ENCODE measurements at places on chromosomes 1 and 21.

DNA sequence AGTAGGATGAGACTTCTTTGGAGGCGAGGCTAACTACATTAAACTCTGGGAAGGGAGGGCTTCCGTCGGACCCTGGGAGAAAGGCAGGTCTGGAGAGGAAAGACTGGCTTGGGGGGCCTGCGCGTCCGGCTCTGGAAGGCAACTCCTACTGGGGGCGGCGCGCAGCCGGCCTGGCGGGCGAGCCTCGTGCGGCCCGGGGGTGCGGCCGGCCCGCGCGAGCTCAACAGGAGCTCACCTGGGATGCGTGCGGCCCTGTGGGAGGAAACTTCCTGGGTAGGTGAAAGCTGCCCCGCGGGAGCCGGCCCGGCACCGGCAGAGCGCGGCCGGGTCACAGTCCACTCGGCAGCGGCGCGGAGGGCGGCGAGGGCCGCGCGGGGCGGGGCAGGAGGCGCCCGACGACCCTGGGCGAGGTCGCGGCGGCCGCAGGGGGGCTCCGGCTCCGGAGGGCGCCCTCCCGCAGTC is 449 bp downstream of the EPS15 start:
- peak; percentile 41 for DNase-seq

DNA sequence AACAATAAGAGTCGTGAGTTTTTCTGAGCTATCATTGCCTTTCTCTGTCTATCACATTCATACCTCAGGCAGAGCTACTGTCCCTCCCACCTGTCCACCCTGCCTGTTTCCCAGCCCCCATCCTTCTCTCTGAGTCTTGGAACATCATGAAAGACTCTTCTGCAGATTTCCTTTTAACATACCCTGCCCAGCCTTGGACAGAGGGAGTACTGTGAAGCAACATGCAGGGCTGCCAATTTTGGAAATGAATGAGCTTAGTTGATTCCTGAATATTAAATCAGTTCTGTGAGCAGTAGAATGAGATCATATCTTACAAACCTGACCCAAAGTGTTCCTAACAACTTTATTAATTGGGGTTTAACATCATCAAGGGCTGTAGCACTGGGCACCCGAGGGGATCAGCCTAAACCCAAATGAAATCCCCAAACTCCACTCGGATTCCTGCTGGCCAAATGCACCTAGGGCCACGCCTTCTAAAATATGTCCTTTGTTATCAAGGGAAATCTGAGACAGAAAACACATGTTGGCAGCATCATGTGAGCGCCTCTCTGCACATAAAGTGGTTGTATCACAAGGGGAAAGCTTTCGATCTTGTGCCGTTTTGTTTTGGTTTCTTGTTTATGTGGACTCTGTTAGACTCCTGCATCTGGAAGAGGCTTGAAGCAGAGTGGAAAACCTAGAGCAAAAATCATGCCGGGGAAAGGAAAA is 357.6 kb downstream of the KIF26B start:
- no peak for DNase-seq

DNA sequence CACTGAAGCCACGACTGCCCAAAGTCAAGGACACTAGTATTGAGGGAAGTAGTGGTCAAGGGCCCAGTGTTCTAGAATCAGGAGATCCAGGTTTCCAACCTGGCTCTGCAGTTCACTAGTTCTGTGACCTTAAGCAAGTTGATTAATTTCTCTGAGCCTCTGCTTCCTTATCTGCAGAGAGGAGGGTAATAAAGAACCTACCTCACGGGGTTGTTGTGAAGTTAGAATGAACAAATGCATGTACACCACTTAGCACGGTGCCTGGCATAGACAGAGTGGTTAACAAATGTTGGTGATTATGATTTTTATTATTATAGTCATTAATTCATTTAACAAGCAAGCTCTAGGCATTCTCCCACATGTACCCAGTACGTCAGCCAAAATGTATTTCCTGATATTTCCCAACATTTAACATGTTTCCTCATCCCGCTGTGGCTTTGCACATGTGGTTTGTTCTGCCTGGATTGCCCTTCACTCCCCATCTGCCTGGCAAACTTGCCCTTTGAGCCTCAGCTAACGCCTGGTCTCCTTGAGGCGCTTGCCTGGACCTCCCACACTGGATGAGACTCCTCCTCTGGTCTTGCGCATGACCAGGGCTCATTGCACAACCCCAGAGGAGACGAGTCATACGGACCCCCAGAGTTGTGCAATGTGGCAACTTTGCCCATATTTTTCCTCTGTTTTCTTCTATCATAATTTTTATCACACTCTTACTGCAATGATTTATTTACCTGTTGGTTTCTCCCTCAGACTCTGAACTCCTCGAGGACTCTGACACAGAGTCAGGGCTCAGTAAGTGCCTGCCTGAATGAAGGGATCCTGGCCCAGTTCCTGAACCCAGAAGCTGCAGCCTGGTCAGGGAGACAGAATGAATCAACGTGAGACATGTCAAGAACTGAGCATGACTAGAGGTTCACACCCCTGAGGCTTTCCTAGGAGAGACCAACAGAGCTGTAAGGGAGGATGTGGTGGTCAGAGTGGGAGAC is 20.7 kb upstream of the MFSD2A start:
- DNase-seq: no peak

GRCh38 chr1:81619156-81619555 is 181.6 kb upstream of the ADGRL2 start:
- DNase-seq: no peak

DNA sequence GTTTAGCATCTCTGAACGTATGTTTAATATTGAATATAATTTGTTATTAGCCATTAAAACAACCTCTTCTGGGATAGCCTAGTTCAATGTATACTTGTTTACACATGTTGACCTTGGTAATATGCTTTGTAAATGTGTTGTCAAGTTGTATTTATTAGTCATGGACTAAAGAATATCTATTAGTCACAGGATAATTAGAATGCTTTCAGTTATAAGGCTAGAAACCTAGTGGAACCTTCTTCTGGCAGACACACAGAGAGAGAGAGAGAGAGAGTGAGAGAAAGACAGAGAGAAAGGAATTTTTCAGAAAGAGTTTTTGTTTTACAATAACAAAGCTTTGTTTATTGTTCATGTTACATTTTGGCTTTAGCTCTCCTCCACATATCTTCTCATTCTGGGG is 181.1 kb upstream of the APP start:
- no peak for DNase-seq

DNA sequence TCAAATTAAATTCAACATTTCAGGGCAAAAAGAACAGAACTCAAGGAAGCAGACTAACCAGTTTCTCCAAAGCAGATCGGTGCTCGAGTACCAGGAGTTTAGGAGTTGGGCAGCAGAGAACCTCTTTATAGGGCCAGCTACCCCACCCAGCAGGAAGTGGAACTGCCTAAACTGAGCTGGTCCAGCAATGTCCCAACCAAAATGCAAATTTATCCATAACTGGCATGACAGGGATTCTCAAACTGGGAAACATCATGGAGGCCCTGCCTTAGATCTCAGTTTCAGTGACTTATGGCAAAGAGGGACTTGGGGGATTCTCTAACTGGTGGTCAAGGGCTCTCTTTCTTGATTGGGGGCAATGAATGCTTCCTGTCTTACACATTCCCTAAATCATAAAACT is at the start of gene SPRR2B:
Gene SPRR2B, minus strand, starts transcription at position 101 of the 400 bp plus-strand sequence. CDS start 772 bp downstream, outside the sequence.
- no peak for DNase-seq

- DNase-seq: no peak
These were observed 36.6 kb upstream of the LCE5A start for GRCh38 chr1:152473887-152474537.

DNA sequence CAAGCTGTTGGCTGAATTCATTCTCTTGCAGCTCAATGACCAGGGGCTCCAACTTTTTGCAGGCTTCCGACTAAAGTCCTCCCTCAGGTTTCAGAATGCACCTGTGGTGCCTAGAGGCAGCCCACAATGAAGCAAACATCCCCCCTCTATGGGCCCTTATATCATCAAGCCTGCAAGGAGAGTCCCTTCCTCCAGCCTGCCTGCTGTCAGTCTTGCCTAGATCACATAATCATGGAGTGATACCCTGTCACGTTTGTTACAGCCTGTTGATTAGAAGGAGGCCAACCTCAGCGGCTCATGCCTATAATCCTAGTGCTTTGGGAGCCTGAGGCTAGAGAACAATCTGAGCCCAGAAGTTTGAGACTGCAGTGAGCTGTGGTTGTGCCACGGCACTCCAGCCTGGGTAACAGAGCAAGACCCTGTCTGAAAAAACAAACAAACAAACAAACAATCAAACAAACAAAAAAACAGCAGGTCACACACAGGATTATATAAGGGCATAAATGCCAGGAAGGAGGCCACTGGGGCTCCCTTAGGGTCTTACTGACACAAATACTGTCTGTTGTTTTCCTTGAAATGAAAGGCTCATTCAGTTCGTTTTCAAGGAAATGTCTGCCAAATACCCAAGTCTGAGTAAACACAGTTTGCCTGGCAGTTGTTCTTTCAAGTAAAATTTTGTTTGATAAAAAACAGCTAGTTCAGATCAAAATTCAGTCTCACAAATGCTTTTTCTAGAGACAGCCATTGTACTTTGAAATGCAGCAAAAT is 4.7 kb upstream of the SPRR3 start:
- DNase-seq: no peak

GRCh38 chr21:29130270-29130969 is at the start of gene MAP3K7CL:
Gene MAP3K7CL (plus strand): TSS chr21:29130644. CDS start chr21:29133345, 2,701 bp downstream.
- DNase-seq: no peak

DNA sequence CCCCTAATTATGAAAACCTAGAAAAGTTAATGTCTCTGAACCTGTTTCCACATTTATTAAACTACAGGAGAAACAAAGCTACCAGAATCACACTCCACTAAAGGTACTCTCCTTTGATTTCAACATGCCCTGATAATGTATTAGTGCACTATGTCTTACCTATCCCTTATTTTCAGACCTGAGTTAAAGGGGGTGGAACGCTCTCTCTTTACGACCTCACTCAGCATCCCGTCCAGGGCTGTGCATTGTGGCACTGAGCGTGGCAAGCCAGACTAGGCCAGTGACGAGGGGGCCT is 678 bp downstream of the LSM10 start:
- no peak for DNase-seq

- no peak for DNase-seq
These were observed 14.6 kb downstream of the NR5A2 start for GRCh38 chr1:200042119-200042551.

- DNase-seq: no peak
These were observed 2.9 kb downstream of the KCNJ10 start for GRCh38 chr1:160066829-160067745.

- no peak for DNase-seq
These were observed 133.5 kb downstream of the CLIC6 start for GRCh38 chr21:34802180-34802899.

DNA sequence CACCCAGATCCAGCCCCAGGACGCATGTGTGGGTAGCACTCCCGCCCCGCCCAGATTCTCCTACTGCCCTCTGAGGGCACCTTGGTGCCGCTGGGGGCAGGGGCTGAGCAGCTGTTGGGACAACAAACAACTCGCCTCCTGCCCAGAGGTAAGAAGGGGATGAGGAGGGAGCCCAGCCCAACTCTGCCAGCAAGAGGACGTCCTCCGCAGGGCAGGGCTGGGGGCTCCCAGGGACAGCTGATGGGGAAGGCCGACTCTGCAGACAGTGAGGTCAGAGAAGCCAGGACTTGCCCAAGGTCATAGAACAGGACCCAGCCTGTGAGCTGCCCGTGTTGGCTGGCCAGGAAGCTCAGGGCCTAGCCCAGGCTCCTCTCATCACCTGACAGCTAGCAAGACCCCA is 18.8 kb downstream of the RAP1GAP start:
- DNase-seq: no peak

DNA sequence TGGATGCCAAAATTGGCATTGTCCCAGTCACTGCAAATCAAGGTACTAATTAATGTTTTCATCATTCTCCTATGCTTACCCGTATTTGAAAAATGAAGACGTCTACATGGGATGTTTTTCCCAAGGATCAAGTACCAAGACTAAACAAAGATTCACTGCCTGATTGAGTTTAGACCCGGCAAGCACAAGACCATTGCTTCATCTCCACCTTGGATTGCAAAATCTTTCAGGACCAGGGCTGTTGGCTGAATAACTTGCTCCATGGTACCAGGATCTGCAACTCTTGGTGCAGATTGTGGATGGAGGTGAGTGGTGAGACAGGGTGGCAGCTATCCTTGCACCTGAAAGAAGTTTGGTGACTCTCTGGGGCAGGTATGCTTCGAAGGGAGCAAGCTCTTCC is 122.5 kb upstream of the ETS2 start:
- DNase-seq: no peak

DNA sequence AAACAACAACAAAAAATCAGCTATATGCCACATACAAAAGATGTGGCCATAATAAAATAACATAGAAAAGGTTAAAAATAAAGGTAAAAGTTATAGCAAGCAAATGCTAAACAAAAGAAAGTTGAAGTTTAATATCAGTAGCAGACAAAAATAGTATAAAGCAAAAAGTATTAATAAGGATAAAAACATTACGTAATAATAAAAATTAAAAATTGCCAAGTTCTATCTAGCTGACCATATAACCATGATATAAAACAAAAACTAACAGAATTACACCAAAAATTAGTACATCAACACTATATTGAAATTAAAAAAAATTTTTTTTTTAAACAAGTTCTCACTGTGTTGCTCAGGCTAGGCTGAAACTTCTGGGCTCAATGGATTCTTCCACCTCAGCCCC is 15.5 kb upstream of the SMG7 start:
- DNase-seq: no peak

- no peak for DNase-seq
These were observed 2.3 kb upstream of the IVL start for GRCh38 chr1:152906023-152906565.

DNA sequence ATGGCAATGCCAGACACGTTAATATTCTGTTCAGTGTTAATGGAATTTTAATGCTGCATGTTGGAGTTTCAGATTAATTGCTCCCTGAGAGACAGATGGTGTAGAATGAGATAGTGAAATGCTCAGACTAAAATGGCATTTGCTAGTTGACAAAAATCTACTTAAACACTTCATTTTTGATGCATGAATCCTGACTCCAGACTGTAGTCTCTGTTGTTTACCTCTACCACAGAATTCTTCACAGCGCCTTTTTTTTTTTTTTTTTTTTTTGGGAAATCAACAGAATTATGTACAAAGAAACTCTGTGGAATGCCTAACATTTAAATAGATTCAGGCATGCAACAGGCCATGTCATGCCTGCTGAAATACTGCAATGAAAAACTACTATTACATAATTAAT is 111.3 kb downstream of the PLPPR5 start:
- DNase-seq: no peak

GRCh38 chr21:17708522-17709265 is 96.0 kb upstream of the BTG3 start:
- DNase-seq: no peak

DNA sequence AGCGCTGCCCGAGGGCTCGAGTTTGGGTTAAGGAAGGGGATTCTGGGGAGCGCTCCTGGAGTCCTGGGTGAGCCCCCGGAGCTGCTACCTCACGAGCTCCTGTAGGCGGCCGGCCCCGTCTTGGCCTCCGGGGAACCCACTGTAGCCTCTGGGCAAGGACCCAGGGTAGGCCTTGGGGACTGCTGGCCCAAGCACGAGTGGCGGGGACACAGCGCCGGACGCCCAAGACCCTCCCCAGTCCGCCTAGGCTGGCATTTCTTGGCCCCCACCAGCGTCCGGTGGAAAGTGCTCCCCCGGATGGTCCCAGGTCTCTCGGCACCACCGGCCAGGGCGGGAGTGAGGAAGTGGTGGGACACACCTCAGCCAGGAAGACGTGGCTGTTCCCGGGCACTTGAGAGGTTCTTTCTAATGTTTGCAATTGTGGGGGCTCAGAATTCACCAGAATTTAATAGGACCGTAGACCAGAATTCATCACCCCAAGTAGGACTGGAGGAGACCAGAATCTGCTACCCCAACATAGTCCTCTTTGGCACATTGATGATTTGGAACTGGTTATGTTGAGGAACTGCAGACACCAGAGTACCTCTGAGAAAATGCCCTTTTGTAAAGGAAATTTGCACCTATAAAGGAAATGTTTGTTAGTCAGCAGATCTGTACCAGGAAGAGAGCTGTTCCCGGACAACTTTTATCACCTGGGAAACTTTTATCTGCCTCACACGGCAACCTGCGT is 622 bp upstream of the TMPRSS2 start:
- DNase-seq: no peak
